ENCODE measurements at places on chromosomes 5 and 9.

DNA sequence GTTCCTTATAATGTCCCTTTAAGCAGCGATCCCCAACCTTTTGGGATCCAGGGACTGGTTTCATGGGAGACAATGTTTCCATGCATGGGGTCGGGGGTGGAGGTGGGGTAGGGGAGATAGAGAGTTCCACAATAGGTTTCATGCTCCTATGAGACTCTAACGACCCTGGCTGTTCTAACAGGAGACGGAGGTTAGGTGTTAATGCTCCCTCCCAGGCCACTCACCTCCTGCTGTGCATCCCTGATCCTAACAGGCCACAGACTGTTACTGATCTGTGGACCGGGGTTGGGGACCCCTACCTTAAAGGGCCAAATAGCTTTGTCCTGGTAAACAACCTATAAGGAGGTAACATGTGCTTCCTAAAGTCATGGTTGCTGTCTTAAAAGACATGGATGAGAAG lies 602.5 kb upstream of the RGMB start:
- no peak for DNase-seq

DNA sequence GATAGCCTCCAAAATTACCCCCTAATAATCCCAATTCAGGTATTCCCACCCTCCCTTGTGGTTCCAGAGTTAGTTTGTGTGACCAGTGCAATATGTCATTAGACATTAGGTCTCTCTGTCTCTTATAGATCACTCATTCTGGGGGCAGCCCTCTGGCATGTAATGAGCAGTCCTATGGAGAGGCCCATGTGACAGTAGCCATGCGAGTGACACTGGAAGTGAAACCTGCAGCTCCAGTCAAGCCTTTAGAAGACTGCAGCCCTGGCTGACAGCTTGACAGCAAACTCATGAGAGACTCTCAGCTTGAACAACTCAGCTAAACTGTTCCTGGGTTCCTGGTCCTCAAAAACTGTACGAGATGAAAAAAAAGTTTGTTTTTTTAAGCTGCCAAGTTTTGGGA lies 54.0 kb upstream of the HSPB3 start:
- DNase-seq = no peak

DNA sequence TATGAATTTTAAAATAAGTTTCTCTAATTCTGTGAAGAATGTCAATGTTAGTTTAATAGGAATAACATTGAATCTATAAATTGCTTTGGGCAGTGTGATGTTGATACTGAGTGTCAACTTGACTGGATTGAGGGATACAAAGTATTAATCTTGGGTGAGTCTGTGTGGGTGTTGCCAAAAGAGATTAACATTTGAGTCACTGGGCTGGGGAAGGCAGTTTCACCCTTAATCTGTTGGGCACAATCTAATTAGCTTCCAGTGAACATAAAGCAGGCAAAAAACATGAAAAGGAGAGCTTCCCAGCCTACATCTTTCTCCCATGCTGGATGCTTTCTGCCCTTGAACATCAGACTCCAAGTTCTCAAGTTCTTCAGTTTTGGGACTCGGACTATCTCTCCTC lies 832.0 kb upstream of the ARRDC3 start:
- no peak for DNase-seq

DNA sequence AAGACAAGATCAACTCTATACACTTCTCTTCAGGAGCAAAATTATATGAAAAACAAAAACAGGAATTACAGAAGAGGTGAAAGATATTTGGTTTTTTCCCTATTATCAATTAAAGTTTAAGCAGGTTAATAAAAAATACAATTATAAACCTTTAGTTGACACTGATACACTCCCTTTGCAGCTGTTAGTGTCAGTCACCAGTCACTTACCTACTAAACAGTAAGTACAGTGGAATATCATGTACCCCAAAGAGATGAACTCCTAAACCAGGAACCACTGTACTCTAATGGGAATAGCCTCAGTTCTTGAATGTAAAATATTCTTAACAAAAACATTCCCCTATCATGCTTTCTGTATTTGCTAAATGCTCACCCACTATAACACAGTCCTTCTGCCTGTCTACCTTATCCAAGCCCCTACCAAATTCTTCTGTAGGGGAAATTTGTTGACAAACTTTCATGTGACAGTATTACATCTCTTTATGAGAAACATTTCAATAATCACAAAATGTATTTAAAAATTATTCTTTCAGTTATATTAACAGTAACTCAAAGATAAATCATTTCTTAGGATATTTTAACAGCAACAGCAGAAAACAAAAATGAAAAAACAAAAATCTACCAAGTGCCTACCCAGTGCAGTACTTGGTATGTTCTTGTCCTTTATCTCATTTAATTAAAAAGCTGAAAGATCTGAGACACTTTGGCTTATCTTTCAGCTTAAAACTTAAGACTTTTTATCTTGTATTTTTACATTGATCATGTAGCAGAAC lies 212.8 kb downstream of the MLLT3 start:
- DNase-seq = no peak

- no peak for DNase-seq
These were observed 6.8 kb upstream of the CKS2 start for GRCh38 chr9:89304020-89304833.

GRCh38 chr5:54758038-54758437 lies 227.4 kb downstream of the ESM1 start:
- DNase-seq = no peak

GRCh38 chr5:68148096-68148495 lies 67.5 kb upstream of the PIK3R1 start:
- no peak for DNase-seq

- DNase-seq = no peak
These were observed 285.9 kb downstream of the ARL15 start for GRCh38 chr5:54024466-54024865.

DNA sequence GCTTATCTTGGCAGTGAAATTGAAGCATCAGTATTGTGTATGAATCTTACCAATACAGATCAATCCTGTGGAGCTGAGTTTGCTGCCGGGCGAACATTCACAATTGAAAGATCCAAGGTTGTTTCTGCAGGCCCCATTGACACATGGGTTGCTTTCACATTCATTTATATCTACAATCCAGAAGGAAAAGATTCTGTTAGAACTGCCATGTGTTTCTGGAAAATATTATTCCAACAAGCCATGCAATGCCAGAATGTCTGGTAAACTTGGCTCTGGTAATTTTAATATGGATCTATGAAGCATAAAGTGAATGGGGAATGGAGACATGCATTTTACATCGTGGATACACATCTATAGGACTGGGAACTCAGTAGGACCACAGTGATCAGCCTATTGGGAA lies 180.8 kb downstream of the FBN2 start:
- DNase-seq = no peak

- no peak for DNase-seq
These were observed 2309.5 kb upstream of the C9orf72 start for GRCh38 chr9:29882767-29883166.

- DNase-seq = no peak
These were observed 24.1 kb upstream of the OTP start for GRCh38 chr5:77662635-77663034.

GRCh38 chr9:137422604-137423513 lies at the start of the genes EXD3 and NOXA1:
TSS of gene EXD3 (minus strand) at chr9:137423162. CDS start at chr9:137395357, 27,805 bp downstream.
TSS of gene NOXA1 (plus strand) at chr9:137423393. CDS start at chr9:137423530, 137 bp downstream.
- peak; percentile 91 for DNase-seq

- DNase-seq = no peak
These were observed 52.4 kb upstream of the UBAC1 start for GRCh38 chr9:136013524-136014034.

GRCh38 chr9:34635556-34635955 lies 2.0 kb downstream of the SIGMAR1 start:
- no peak for DNase-seq

All from right hindlimb (tissue), 1 donor.